ENCODE measurements at places on chromosomes 11 and 22. TPM values are rescaled to one million over a fixed set of nuclear protein-coding genes. Genes with fewer than 3 reads are reported as not detected.

DNA sequence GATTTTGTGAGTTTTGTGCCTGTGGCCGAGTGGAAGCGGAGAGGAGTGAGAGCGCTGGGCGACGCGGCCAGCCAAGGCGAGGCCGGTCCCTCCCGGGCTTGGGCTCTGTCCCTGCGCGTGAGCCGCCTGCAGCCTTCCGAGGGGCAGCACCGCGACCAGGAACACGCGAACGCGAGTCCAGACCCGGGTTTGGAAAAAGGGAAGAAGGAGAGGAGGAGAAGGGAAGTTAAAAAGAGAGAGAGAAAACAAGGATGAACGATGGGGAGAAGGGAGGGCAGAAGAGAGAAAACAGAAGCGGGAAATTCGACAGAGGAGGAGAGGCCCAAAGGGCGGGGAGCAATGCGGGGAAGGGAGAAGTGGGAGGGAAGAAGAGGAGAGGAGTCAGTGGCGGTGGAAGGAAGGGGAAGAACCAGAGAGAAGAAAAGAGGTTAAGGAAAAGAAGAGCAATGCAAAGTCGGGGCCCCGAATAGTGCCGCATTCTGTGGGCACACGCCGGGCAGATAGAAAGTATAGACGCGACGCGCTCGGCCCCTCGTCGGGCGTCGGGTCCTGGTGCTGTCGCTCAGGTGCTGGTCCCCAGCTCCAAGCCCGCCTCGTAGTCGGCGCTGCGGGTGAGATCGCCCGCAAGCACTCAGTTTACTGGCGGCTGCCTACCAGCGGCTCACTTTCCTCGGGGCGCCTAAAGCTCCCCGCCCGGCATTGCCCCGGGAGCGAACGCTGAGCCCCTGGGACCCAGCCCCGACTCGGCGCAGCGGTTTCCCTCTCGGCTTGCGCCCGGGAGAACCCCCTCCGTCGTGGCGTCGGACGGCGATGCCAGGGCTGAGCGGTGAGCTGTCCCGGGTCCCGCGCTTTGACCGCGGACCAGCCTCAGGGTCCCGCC lies 2.8 kb upstream of the BARX2 start:
- DNase-seq: no peak

- DNase-seq: no peak
Observed at GRCh38 chr11:41522899-41523672, 63.6 kb upstream of the LRRC4C start.

DNA sequence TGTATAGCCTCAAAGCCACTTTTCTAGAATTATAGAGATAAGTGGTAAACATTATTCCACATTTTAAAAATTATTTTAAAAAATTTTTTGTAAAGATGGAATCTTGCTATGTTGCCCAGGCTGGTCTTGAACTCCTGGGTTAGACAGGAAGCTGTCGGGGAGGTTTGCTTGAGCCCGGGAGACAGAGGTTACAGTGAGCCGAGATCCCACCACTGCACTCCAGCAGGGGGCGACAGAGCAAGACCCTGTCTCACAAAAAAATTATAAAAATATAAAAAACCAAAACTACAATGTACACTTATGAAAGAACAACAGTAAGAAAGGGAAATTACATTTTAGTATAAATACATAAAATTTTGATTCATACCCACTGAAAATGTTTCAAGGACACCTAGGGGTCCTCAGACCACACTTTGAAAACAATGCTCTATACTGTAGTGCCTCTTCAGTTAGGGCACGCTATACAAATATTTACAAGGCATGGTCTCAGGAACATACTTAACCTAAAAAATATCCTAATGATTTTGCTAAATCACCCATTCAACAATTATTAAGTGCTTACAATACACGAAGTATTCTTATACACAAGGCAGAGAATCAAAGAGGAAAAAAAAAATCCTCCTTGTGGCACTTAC lies 111.2 kb downstream of the MRTFA start:
- peak; percentile 61 for DNase-seq

DNA sequence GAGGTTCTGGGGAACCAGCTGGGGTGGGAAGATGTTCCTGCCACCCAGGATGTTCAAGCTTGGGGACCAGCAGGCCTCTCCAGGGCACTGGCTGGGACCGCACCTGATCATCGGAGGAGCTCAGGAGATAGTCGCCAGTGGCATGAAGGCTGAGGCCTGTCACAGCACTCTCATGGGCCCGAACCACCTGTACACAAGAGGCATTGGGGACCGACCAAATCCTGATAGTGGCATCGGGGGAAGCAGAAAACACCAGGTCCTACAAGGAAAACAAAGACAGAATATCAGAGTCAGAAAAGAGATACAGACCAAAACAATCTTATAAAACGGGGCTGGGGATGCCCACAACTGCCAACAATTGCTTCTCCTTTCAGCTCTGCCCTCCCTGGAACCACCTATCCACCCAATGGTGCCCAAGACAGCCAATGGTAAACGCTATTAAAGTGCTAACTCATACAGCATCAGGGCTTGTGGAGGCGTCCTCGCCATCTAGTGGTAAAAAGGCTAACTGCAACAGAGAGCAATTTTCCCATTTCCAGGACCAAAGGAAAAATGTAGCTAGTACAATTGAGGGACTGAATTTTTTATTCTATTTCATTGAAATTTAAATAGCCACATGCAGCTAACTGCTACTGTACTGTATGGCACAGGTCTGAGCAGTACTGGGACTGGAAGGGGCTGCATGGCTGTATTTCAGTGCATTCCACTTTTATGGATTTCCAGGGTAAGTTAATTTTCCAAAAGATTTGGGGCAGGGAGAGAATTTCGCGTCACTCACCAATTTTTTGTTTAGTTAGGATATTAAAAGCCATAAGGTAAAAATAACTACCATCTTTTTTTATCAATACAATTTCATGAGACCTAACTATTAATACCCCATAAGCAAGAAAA lies 7.1 kb downstream of the PRPF19 start:
- DNase-seq: no peak

DNA sequence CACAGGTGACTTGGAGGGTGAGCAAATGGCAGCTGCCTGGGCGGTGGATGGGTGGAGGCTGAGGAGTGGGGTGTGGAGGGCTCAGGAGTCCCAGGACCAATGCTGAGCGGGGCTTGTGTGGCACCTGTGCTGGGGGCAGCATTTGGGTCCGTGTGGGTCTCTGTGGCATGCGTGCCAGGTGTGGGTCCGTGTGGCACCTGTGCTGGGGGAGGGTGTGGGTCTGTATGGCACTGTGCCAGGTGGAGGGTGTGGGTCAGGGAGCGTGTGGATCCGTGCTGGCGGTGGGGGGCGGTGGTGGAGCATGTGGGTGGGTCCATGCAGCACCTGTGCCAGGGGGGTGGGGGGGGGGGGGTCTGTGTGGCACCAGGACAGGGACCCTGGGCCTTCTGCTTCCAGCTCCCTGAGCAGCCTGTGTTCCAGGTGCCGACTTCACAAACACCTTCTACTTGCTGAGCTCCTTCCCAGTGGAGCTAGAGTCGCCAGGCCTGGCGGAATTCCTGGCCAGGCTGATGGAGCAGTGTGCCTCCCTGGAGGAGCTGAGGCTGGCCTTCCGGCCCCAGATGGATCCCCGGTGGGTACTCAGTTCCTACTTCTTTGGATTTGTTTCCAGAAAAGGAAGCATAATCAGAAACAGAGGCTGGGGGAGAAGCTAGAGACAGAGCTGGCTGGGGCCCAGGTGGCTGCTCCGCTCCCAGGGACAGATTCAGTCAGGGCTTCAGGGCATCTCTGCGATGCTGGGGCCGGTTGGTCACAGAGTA lies 14.7 kb downstream of the SELENOO start:
- DNase-seq: peak; percentile 38

GRCh38 chr11:121591405-121592033 lies 138.8 kb upstream of the SORL1-AS1 start:
- DNase-seq: peak; percentile 53

GRCh38 chr11:69232821-69233743 lies 60.9 kb upstream of the MYEOV start:
- no peak for DNase-seq

- no peak for DNase-seq
Observed at GRCh38 chr11:87722756-87723565, 452.3 kb downstream of the RAB38 start.

GRCh38 chr11:36532941-36533601 lies 23.0 kb upstream of the TRAF6 start:
- DNase-seq: no peak

DNA sequence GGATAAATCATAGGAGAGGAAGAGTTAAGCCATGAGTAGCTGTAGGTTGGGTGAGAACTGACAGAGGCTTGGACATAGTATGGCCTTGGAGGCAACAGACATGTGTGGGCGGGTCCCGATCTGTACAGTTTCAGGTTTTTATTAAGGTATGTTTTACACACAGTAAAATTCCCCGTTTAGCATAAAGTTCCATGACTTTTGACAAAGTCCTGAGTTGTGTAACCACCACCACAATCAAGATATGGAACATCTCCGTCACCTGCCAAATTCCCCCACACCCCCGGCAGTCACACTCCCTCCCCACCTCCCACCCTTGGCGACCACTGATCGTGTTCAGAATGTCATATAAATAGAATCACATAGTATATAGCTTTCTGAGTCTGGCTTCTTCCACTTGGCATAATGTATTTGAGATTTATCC lies 68.1 kb downstream of the GRIK4 start:
- DNase-seq: no peak

GRCh38 chr11:121514432-121515334 lies 61.9 kb upstream of the SORL1-AS1 start:
- no peak for DNase-seq

DNA sequence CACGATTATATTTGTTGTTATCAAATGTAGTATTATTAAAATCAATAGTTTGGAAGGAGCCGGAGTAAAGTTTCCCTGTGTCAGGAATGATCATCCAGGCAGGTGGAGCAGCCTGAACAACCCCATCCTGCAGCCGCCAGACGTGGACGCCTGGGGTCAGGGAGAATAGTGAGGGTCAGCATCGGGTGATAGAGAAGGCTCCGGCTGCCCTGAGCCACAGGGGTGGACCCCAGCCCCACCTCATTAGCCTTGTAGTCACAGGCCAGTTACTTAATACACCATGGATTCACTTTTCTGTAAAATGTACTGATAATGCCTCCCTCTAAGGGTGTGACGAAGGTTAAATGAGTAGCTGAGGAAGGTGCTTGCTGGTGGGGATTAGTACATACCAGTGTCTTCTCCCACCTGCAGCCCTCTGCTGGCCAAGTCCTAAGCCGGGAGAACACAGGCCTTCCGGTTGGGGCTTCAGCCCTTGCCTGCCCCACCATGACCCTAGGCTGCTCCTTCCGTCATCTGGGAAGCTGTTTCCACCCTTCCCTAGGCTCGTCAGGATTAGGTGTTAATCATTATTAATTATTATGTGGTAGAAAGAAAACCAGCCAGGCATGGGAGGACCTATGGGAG lies 14.9 kb downstream of the TMEM121B start:
- DNase-seq: no peak

DNA sequence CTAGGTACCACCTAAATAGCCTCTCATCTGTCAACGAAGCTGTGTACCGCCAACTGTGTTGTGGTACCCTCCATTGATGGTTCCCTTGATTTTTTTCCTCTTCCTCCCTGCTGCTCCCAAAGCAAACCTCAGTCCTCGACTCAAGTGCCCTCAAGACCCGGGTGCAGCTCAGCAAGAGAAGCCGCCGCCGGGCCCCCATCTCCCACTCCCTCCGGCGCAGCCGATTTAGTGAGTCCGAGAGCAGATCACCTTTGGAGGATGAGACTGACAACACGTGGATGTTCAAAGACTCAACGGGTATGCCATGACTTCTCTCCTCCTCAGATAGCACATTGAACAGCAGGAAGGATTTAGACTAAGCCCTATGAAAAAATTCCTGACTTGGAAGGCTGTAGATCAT lies 22.4 kb upstream of the CRYBB3 start:
- DNase-seq: no peak

DNA sequence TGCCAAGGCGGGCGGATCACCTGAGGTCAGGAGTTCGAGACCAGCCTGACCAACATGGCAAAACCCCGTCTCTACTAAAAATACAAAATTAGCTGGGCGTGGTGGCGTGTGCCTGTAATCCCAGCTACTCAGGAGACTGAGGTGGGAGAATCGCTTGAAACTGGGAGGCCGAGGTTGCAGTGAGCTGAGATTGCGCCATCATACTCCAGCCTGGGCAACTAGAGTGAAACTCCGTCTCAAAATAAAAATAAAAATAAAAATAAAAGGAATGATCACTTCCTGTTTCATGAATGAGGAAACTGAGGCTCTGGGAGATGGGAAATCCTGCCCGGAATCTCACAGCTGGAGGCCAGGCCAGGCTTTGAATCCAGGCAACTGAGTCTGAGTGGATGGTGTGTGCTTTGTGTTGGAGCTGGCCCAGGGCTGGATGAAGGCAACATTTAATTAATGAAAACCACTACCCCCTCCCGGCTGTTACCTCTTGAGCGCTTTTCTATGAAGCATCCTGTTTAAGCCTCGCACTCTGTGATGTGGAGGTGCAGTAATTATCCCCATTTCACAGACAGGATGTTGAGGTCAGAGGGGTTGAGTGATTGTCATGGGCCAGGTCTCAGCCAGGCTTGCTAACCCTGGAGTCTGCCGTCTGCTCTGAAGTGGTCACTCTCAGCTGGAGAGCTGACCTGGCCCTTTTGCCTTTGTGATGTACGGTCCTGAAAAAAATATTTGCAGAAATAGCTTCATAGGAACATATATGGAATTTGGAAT lies 27.8 kb downstream of the LRP5 start:
- no peak for DNase-seq

DNA sequence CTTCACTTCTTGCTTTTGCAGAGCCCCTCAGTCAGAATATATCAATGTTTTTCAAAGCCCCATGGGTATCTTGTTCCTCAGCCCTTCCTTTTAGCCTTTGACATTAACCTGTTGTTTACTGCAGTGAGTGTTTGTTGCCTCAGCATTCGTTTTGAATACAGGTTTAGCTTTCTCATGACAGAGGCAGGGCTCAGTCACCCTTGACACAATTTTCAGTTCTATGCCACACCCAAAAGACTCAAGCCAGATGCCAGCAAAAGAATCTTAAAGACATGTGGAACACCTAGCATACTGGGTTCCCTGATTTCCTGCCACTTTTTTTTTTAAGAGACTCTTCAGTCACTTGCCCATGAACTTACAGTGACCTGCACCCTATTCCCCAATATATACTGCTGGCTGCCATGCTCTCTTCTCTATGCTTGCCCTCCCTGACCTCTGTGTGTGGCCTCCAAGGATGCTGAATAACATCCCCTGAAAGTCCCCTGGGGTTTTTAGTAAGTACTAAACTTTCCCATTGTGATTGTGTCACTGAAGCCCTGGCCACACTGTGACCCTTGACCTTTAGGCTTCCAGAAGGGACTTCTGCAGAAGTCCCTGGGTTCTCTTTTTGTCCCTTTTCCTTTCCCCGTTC lies 1225.5 kb downstream of the TBC1D22A start:
- DNase-seq: no peak

GRCh38 chr11:106021181-106021966 lies 666 bp downstream of the MSANTD4 start:
- no peak for DNase-seq

GRCh38 chr11:111851636-111852035 lies 19.7 kb downstream of the ALG9 start:
- no peak for DNase-seq

- peak; percentile 77 for DNase-seq
Observed at GRCh38 chr11:12377106-12377823, at the start of gene PARVA. Gene PARVA, plus strand, starts transcription at chr11:12377571. Its CDS starts 77 bp downstream, at chr11:12377648.

Gene SLC17A6
- not detected for total RNA-seq

Gene OR9G1
- not detected for total RNA-seq

Gene RRP7A
- total RNA-seq: 26.6 TPM

Gene LRRC74B
- total RNA-seq: not detected
